Activated naive CD8-positive, alpha-beta T cell treated with anti-CD3 and anti-CD28 coated beads, Interleukin-2, amount 50 U/mL, for 16 hours (primary cell): ENCODE measurements at places on chromosomes 12 and 14.

DNA sequence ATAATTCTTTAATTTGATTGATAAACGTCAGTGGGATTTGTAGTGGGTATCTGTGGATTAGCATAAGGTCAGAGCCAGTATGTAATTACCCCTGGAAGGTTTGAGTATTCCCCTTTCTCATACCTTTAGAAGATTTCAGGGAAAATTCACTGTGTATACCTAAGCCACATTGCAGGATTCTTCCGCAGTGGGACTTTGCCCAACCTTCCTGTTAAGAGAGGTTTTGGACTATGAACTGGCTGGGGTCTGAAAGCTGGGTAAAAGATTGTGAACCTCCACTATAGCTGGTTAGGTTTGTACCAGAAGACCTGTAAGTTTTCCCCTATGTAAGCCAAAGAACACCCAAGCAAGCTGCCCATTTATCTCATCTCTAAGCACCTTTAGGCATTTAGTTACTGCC lies 150.2 kb downstream of the TTC6 start:
- no peak for DNase-seq

DNA sequence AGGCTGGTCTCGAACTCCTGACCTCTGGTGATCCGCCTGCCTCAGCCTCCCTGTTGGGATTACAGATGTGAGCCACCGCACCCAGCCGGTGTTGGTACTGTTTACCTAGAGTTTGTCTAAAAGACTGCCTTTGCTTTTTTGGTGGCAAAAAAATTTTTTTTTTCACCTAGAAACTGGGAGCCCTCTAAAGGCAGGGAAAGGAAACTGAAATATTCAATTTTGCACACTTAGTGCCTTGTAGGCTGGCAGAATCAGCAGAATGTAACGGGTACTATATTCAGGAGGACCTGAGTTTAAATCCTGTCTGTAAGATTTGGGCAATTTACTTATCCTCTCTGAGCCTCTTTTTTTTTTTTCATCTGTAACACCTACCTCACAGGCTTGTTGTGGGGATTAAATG lies 43.6 kb downstream of the PAPLN start:
- DNase-seq: no peak

DNA sequence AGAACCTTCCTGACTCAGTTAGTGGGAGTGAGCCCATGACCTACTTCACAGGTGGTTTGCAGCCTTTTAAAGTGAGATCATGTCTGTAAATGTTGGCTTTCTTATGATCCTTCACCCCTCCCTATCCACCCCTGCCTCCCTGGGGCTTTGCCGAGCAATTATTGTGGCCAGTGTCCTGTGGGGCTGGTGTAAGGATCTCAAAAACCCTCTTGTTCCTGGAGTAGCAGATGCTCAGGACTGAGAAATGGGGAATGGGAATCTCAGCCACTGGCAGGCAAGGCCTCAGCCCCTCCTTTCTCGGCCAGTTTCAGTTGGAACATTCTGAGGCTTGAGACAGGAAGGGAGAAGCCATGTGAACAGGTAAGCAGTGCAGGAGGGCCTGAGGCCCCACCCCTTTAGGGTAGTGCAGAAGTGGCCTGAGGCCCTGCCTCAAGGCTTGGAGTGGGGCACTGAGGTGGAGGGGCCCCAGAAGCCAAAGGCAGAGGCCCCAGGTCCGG lies 53.8 kb downstream of the PLEKHG3 start:
- no peak for DNase-seq

- DNase-seq: peak; percentile 30
Measured at GRCh38 chr12:66107451-66107915, 23.1 kb downstream of the LLPH start.

DNA sequence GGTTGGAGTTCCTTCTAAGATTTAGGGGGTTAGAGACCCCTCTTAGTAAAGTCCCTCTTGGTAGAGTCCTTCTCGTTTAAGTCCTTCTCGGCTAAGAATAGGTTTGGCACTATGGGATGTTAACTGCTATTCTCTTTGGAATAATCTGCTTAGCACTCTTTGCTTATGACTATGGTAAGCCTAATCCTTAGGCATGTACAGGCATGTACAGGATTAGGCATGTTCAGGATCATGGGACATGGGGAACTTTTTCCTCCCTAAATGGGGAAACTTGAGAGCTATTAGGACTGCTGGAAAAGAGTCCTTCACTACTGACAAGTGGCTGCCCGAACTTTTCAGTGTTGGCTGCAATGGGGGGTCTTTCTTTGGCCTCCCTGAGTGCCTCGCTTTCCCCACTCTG lies 193.3 kb downstream of the TMEM117 start:
- DNase-seq: no peak

- no peak for DNase-seq
Measured at GRCh38 chr12:131947482-131948027, 2.2 kb upstream of the EP400 start.

GRCh38 chr14:75224561-75224960 lies 48.1 kb upstream of the TMED10 start:
- no peak for DNase-seq

DNA sequence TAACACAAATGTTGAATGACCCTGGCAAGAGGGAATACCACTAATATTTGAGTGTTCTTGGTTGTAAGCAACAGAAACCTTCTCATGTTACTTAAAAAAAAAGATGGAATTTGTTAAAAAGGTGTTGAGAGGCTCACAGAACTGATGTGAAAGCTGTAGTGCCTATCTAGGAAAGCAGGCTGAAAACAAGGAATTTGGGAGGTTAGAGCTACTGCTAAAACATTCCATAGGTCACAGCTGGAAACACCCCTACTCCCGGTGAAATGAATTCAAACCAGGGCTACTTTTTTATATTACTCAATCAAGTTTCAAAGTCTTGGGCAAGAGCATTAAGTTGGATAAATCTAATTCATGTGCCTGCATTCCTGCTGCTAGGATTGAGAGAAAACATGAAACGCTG lies 104.1 kb downstream of the SLC35F4 start:
- no peak for DNase-seq

DNA sequence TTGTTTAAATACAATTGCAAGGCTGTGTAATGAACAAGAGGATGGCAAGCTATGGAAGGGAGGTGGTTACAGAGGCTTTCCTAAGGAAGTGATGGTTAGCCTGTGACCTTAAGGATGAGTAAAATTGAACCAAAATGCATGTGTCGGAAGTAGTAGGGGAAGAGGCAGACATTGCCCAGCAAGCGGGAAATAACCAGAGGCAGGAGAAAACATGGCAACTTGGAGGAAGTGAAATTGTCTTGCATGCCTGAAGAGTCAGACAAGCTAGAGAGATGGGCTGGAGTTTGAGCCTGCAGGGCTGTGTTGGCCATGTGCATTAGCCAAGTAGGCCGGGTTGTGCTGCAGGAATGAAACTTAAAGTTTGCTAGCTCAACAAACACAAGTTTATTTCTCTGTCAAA lies 96.2 kb downstream of the BTG1 start:
- no peak for DNase-seq

GRCh38 chr14:39467889-39468524 lies 35.8 kb upstream of the FBXO33 start:
- no peak for DNase-seq

GRCh38 chr12:65952737-65953209 lies 128.5 kb downstream of the HMGA2 start:
- no peak for DNase-seq

GRCh38 chr14:26121181-26121580 lies 476.7 kb downstream of the NOVA1 start:
- DNase-seq: no peak

- no peak for DNase-seq
Measured at GRCh38 chr12:94150240-94151121, 2.1 kb downstream of the PLXNC1 start.

DNA sequence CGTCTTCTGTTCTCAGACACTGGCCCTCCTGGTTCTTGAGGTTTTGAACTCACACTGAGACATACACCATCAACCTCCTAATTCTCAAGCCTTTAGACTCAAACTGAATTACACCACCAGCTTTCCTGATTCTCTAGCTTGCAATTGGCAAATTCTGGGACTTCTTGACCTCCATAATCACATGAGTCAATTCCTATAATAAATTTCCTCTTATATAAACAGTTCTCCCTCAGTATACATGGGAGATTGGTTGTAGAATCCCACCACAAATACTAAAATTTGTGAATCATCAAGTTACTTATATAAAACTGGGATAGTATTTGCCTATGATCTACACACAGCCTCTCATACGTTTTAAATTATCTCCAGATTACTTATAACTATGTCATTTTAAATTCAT lies 162.2 kb downstream of the DIO2 start:
- no peak for DNase-seq

DNA sequence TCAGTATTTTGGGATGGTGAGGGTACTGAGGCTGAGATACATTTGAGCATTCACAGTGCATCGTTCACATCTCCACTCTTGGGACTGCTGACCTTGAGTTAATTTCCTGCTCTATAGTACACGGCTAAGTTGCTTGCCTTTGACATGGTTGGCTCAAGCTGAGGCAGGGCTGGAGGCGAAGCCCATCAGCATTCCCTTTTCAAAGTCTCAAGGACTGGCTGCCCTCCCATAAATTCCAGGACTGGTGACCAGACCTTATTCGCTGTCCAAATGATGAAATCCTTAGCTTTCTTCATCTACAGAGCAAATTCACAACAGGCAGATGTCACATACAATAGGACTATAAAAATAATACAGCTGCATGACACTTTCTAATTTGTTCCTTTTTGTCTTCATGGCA lies 85.9 kb downstream of the SSPN start:
- DNase-seq: no peak

DNA sequence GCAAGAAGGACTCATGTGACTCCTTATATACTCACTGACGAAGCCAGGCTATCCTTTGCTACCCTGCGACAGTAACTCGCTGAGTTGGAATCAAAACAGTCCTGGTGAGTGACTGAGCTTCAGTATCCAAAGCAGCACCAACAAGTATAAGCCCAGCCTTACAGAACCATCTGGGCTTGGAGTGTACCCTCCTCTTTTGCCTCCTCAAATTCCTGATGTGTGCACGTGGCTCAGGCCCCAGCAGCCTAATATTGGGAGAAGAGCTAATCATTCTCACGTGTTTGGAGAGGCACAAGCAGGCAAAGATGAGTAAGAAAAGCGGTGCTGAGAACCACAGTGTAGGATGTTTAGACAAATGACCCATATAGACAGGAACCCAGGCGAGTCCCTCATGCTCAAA lies 34.4 kb downstream of the PPTC7 start:
- no peak for DNase-seq

- no peak for DNase-seq
Measured at GRCh38 chr14:39734306-39734705, 302.1 kb upstream of the FBXO33 start.

- no peak for DNase-seq
Measured at GRCh38 chr12:130127912-130128789, 34.1 kb upstream of the FZD10 start.

- no peak for DNase-seq
Measured at GRCh38 chr14:100523131-100523842, 63.9 kb downstream of the BEGAIN start.

DNA sequence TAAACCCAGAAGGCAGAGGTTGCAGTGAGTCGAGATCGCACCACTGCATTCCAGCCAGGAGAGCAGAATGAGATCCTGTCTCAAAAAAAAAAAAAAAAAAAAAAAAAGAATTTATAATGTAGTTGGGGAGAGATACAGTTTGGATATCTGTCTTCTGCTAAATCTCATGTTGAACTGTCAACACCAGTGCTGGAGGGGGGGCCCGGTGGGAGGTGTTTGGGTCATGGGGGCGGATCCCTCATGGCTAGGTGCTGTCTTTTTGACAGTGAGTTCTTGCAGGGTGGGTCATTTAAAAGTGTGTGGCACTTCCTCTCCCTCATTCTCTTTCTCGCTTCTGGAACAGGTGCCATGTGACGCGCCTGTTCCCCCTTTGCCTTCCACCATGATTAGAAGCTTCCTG lies 32.8 kb downstream of the CLIP1 start:
- DNase-seq: no peak

- DNase-seq: no peak
Measured at GRCh38 chr12:113855998-113856397, 110.1 kb downstream of the RBM19 start.

GRCh38 chr14:75399843-75400775 lies 27.7 kb upstream of the JDP2 start:
- no peak for DNase-seq

GRCh38 chr14:49546766-49547165 lies 39.4 kb downstream of the RPS29 start:
- no peak for DNase-seq

GRCh38 chr14:52112336-52113018 lies 43.6 kb upstream of the NID2 start:
- no peak for DNase-seq

GRCh38 chr12:67996347-67996746 lies 7.1 kb downstream of the IFNG-AS1 start:
- DNase-seq: no peak

GRCh38 chr14:59882957-59883356 lies 12.4 kb upstream of the RTN1 start:
- no peak for DNase-seq

- no peak for DNase-seq
Measured at GRCh38 chr12:120235369-120236323, 29.9 kb downstream of the PXN start.

DNA sequence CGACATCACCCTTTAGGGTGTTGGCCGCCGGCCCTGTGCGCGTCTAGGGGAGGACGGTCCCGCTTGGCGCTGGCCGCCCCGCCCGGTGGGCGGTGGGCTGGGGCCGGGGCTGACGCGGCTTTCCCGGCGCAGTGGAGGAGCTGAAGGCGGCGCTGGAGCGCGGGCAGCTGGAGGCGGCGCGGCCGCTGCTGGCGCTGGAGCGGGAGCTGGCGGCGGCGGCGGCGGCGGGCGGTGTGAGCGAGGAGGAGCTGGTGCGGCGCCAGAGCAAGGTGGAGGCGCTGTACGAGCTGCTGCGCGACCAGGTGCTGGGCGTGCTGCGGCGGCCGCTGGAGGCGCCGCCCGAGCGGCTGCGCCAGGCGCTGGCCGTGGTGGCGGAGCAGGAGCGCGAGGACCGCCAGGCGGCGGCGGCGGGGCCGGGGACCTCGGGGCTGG lies 3.6 kb downstream of the TNFAIP2 start:
- no peak for DNase-seq

DNA sequence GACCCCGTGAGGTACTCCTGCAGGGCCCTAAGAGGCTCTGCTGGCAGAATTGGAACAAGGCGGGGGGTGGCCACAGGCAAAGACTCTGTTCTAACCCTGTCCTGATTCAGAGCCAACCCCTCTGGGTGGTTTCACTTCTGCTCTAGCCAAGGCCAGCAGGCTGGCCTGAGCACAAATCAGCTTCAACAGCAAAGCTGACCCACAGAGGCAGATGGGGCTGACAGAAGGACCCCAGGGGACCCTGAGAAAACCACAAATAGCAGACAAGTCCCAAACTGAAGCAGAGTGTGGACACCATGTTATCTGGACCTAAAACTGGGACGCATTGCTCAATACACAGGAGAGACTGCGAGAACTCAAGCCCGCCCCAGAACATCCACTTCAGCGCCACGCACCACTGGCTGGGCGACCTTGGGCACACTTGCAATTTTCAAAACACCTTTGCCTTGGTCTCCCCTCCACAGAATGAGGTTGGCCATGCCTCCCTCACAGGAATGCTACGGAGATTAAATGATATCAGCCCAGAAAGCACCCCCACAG lies 76.4 kb upstream of the DICER1 start:
- no peak for DNase-seq

GRCh38 chr12:76158518-76159321 lies 74.2 kb upstream of the NAP1L1 start:
- DNase-seq: peak; percentile 61
